ENCODE measurements at places on chromosomes 5 and 9.

GRCh38 chr5:169650701-169651331 is 13.7 kb downstream of the DOCK2 start:
- DNase-seq = peak; percentile 79

DNA sequence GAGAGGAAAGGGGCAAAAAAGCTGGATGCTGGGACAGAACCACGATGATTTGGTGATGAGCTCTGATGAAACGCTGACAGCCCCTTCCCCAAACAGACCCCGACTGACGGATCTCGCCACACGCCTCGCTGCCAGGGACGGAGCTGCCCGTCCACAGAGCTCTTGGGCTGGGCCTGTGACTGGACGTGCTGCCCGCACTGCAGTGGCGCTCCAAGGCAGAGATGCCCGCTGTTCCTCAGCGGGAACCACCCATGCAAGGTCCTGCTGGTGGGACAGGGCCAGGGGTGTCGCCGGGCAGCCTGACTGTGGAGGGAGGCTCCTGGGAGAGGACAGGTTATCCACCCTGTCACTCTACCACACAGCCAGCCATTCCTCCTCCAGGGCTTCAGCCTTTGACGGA is 66.0 kb upstream of the SARDH start:
- no peak for DNase-seq

- DNase-seq = no peak
Observed at GRCh38 chr9:15240927-15241326, 66.1 kb downstream of the TTC39B start.

DNA sequence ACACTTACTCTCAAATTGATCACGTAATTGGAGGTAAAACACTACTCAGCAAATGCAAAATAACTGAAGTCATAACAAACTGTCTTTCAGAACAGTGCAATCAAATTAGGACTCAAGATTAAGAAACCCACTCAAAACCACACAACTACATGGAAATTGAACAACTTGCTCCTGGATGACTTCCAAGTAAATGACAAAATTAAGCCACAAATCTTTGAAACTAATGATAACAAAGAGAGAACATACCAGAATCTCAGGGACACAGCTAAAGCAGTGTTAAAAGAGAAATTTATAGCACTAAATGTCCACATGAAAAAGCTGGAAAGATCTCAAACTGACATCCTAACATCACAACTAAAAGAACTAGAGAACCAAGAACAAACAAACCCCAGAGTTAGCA is 540.5 kb upstream of the CDH18 start:
- DNase-seq = no peak

DNA sequence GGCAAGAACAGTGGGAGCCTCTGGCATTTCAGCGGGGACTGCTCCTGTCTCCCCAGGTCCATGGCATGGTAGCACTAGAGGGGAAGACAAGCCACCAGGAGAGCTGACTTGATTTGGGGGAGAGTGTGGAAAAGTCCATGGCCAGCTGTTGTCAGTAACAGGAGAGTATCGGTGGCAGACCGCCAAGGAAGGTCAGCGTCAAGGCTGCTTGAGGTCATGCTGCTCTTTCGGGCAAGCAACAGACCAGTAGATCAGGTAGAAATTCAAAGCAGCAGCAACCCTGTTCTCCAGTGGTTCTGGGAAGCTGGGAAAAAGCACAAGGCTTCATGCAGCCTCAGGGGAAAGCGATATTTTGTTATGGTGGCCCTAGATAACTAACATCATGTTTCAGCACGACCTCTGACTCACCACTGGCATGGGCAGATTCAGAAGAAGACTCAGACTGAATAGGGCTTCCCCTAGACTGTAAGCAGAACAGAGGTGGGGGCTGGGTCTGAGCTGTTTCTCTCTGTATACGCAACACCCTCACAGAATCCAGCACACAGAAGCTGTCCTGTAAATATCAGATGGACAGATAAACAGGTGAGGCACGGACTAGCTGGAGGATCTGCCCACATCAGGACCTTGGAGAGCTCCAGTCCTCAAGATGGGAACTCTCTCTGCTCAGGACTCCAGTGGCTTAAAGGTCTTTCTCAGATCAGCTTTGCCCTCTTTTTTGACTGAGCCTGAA is 35.2 kb upstream of the PLEKHG4B start:
- DNase-seq = peak; percentile 71

DNA sequence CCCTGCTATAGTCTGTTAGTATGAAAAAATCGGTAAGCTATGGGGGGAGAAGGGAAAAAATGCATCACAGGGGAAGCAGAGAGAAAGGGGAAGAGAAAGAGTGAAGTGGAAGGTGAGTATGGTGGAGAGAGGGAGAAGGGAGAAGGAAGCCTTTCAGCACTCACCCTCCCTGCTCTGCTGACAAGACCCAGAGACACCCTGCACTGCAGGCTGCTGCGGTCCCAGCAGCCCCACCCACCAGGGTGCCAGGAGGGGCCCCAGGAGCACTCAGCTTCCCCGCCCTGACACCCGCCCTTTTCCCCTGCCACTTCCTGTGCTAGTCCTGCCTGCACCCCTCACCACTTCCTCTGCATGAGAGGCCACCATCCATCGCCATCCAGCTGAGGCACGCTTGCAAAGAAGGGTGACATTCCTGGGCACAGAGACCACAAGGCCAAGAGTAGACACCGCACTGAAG is 12.7 kb downstream of the STK10 start:
- DNase-seq = peak; percentile 94

- no peak for DNase-seq
Observed at GRCh38 chr5:14270209-14270702, 127.1 kb downstream of the TRIO start.
